Stimulated activated CD4-positive, alpha-beta T cell treated with anti-CD3 and anti-CD28 coated beads, Interleukin-1b, Interleukin-23, amount 100 ng/mL, for 1 hour (primary cell): ENCODE measurements at places on chromosomes 2 and 18.

DNA sequence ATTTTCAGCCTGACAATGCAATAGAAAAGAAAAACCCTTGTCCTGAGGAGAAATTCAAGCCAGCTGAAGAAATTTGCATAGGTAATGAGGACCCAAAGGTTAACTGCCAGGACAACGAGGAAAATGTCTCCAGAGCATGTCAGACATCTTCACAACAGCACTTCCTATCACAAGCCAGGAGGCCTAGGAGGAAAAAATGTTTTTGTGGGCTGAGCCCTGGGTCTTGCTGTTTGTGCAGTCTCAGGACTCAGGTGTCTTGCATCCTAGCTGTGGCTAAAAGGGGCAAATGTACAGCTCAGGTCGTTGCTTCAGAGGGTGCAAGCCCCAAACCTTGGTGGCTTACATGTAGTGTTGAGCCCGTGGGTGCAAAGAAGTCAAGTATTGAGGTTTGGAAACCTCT is 905.1 kb upstream of the FSHR start:
- no peak for DNase-seq

- DNase-seq = no peak
Observed at GRCh38 chr2:121697108-121697631, 39.5 kb downstream of the NIFK start.

- DNase-seq = no peak
Observed at GRCh38 chr2:214565246-214565645, 154.4 kb downstream of the VWC2L start.

DNA sequence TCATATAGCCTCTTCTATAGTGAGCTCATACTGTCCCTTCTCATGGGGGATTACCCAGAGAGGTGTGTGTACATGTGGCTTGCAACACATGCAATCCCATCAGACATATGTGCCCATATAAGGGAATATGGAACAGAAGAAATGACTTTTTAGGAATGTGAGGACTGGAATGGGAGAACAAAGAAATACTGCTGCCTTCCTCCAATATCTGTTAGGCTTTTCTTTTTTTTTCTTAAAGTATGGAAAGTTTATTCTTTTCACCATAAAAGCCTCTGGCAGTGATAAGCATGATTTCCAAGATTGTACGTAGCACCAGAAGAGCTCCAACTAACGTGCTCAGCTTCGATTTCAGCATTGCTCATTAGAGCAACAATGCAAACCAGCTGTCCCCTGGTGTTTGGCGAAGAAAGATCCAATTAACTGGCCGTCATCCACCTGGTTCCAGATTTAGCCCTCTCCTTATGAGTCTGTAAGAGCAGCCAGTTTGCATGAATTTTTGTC is 113.6 kb downstream of the ADCYAP1 start:
- no peak for DNase-seq

DNA sequence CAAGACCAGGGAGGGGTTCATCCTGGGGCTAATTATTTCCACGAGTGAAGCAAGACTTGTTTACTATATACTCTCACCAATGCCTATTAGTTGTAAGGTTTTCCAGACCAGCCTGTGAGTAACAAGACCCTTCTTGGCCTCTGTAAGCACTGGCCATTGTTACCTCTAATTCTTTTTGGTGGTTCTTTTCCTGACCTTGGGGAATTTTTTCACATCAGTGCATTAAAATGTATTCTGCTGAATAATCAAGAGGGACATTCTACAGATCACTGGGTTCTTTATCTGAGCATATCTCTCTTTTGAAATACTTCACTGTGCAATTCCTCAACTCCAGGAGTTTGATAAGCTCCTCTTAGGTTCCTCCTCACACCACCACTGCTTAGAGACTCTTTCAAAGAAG is 909.9 kb upstream of the ACVR2A start:
- DNase-seq = no peak

DNA sequence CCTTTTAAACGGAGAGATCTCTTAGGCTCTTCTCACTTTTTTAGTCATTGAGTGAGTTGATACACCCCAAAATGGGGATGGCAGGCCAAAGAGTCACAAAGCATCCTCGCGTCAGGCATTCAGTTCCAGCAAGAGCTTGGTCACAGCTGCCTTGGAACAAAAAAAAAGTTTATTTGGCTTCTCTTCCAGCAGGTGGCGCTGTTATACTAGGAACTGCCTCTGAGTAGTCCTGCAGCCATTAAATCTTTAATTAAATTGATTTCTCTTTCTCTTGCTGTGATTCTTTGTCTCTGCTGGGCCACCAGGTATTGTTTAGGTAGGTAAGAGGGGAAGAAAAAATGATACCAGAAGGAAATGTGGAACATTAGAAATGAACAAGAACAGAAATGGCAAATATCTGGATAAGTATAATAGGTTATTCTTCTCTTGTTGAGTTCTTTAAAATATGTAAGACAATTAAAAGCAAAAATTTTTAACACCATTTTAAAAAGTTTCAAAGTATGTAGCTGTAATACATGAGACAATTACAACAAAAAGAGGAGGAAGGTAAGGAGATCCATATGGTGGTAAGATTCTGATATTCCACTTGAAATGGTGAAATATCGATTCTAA is 175.1 kb downstream of the GALNT1 start:
- peak; percentile 10 for DNase-seq

- no peak for DNase-seq
Observed at GRCh38 chr2:230000118-230000841, 68.4 kb downstream of the SLC16A14 start.

- DNase-seq = no peak
Observed at GRCh38 chr2:218036371-218036770, 32.7 kb upstream of the RUFY4 start.

DNA sequence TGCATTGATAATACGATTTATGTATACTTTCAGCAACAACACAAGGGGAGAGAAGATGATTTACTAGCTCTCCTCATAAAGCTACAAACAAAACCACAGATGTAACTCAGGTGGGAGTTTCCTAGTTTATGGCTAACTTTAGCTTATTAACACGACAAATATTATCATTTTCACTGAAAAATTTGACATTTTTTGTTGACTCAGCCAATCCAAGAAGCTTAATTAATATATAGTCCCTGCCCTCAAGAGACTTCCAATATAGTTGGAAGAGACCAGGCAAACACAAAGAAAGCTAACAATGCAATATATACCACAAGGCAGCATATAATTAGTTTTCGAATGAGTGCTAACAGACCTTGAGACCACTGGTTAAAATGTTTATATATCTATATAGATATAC is 775 bp downstream of the WDR12 start:
- no peak for DNase-seq

DNA sequence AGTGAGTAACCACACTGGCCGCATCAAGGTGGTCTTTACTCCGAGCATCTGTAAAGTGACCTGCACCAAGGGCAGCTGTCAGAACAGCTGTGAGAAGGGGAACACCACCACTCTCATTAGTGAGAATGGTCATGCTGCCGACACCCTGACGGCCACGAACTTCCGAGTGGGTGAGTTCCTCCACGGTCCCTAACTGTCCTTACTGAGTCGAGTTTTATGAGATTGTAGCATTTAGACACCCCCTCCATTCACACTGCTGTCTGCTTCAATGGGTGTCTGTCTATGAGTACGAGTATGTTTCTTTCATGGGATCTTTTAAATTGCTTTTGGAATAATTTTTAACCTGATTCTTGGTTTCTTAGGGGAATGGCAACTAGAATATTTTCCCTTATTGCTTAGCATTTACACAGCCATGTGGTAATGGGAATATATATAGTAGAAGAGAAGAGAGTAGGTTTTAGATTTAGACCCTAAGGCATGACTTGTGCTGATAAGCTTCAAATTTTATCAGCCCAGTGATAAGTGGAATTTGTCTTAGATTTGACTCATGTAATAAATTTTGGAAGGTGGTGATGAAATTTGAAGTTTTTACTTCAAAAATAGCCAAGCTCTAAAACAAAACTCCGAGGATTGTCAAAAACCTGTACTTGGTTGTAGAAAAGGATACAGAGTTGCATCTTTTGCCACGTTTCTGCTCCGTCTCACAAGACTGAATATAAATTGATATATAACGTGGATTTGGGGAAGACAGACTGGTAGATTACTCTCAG is 188.2 kb downstream of the LTBP1 start:
- no peak for DNase-seq

GRCh38 chr18:30192216-30192615 is 850.3 kb downstream of the DSC3 start:
- no peak for DNase-seq
